Fibroblast of villous mesenchyme (primary cell): ENCODE measurements at places on chromosomes 11 and 22. TPM values are rescaled to one million over a fixed set of nuclear protein-coding genes. Genes with fewer than 3 reads are reported as not detected.

Gene C11orf16
- not detected in 2 replicates for total RNA-seq

Gene BIK
- total RNA-seq, result 0.86 TPM in 1 of 2 replicates, not detected in the other

Gene SMC1B
- not detected in 2 replicates for total RNA-seq

Gene MUC15
- not detected in 2 replicates for total RNA-seq

Gene ARVCF
- 6.0 and 8.4 TPM in 2 replicates for total RNA-seq
